ENCODE measurements at places on chromosomes 4 and X.
A peak's percentile ranks its signal among the peaks of the same experiment; 100 is the strongest.

- no peak for DNase-seq
Observed at GRCh38 chrX:154540897-154541535, 5.6 kb downstream of the G6PD start.

GRCh38 chrX:107168257-107168656 lies 38.0 kb downstream of the NUP62CL start:
- DNase-seq = no peak

- no peak for DNase-seq
Observed at GRCh38 chr4:166972071-166972470, 262.2 kb downstream of the SPOCK3 start.

GRCh38 chr4:182448281-182449151 lies 205.3 kb downstream of the TENM3 start:
- peak; percentile 5 for DNase-seq

DNA sequence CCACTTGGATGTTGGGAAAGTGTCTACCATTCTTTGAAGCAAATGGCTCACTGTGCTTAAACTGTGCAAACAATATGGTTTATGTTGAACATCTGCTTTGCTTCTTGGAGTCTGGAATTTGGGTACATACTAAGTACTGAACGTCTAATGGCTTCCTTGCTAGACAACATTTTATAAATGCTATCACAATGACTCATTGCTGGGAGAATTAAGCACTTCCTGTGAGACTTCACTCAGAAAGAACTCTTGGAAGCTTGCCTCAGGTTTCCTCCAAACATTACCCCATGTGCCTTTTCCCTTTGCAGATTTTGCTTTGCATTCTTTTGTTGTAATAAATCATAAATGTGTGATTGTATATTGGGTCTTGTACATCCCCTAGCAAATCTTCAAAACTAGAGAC lies 139.7 kb downstream of the PACRGL start:
- no peak for DNase-seq

All from CD4-positive, alpha-beta T cell treated with Interleukin-4 for 1 hour (primary cell).